ENCODE measurements at places on chromosomes 1 and 21.

- no peak overlapping the region for H3K4me3 ChIP-seq
- no peak overlapping the region for H3K27ac ChIP-seq
- no peaks in the 10 kb centered on the region for H3K27me3 ChIP-seq
Measured at GRCh38 chr1:92409946-92410549, 76.7 kb downstream of the GFI1 start.

DNA sequence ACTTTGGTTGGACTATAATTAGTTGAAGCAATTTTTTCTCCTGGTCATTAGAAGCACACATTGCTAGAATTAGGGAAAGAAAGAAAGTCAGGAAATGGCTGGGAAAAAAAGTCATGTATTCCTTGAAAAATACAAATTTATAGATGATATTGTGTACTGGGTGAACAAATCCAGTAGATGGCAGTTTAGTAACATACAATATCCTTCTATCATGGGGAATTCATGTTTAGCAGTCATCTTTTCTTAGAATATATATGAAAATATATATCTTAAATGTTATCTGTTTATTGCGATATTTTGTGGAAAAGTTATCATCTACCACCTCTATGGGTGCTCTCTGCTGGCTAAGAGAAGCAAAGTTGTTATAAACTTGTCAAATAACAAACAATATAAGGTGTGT, 13.1 kb upstream of the ZRANB2 start:
- no peak overlapping the region for H3K27ac ChIP-seq
- no peak overlapping the region for H3K4me3 ChIP-seq
- DNase-seq, result no peak
- no peaks in the 10 kb centered on the region for H3K4me1 ChIP-seq

GRCh38 chr1:160520582-160520981, 2.5 kb downstream of the SLAMF6 start:
- no peaks in the 10 kb centered on the region for H3K4me1 ChIP-seq
- no peak overlapping the region for H3K27ac ChIP-seq
- no peak overlapping the region for H3K4me3 ChIP-seq
- no peaks in the 10 kb centered on the region for H3K27me3 ChIP-seq
- H3K36me3 ChIP-seq, result no peaks in the 10 kb centered on the region
- DNase-seq, result no peak

DNA sequence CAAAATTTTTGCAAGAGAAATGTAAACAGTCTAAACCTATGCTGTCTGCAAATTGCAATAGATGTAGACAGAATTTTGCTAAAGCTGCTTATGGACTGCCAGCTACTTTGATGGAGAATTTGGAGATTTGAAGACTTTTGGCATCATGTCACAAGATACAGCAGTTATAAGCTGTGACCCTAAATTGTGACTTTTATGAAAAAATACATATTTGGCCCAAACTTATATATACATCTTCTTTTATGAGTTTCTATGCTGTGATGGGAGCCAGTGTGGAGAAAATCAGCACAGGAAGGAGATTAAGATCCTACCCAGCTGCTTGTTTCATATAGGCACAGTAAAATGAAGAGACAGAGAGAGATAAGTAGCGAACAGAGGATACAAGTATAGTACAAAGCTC, 1595.4 kb downstream of the PLA2G4A start:
- H3K27me3 ChIP-seq, result no peaks in the 10 kb centered on the region
- no peak overlapping the region for H3K4me3 ChIP-seq
- H3K36me3 ChIP-seq, result no peaks in the 10 kb centered on the region
- no peaks in the 10 kb centered on the region for H3K4me1 ChIP-seq
- DNase-seq, result no peak
- no peak overlapping the region for H3K27ac ChIP-seq

DNA sequence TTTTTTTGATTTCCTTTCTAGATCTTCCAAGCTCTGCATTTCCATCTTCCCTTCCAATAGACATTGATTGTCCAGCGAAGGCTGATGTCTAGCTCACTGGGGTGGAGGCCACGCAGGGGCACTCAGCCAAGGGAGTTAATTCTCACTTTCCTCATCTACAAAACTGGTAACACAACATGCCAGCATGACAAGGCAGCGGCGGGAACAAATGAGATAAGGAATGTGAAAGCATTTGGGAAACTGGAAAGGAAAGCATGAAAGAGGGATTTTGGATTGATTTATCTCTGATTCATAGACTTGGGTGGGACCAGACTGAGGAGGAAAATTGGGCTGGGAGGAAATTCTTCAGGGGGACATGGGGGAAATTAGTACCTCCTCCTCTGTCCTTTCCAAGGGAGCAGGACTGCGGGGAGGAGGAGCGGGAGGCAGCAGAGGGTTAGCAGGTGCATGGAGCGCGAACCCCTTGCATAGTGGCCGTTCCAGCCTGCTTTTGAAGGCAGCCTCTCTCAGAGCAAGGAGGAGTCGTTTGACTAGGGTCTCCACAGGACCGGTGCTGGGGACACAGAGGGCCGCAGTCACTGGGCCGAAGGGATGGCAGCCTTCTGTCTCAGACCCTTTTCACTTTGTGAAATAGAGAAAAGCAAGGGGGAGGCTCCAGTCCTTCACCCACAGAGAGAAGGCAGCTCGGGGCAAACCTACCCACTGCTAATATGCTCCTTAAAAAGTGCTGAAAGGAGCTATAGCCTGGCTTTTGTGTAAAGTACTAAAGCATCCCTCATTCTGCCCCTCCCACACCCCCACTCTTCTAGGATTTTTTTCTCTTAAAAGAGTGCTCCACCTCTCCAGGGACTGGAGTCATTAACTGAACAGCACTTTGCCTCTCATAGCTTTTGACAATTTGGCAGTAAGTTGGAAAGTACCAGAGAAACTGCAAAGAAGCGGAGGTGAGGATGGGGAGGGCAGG, 89.2 kb downstream of the PLXNA2 start:
- H3K27ac ChIP-seq, result peak overlapping the region; percentile 33
- H3K4me3 ChIP-seq, result no peak overlapping the region
- peaks cover 60% of the 10 kb centered on the region for H3K4me1 ChIP-seq
- DNase-seq, result peak; percentile 71

GRCh38 chr1:217620814-217621213, 10.1 kb downstream of the GPATCH2 start:
- H3K4me1 ChIP-seq, result no peaks in the 10 kb centered on the region
- no peaks in the 10 kb centered on the region for H3K27me3 ChIP-seq
- no peak overlapping the region for H3K4me3 ChIP-seq
- no peak overlapping the region for H3K27ac ChIP-seq

DNA sequence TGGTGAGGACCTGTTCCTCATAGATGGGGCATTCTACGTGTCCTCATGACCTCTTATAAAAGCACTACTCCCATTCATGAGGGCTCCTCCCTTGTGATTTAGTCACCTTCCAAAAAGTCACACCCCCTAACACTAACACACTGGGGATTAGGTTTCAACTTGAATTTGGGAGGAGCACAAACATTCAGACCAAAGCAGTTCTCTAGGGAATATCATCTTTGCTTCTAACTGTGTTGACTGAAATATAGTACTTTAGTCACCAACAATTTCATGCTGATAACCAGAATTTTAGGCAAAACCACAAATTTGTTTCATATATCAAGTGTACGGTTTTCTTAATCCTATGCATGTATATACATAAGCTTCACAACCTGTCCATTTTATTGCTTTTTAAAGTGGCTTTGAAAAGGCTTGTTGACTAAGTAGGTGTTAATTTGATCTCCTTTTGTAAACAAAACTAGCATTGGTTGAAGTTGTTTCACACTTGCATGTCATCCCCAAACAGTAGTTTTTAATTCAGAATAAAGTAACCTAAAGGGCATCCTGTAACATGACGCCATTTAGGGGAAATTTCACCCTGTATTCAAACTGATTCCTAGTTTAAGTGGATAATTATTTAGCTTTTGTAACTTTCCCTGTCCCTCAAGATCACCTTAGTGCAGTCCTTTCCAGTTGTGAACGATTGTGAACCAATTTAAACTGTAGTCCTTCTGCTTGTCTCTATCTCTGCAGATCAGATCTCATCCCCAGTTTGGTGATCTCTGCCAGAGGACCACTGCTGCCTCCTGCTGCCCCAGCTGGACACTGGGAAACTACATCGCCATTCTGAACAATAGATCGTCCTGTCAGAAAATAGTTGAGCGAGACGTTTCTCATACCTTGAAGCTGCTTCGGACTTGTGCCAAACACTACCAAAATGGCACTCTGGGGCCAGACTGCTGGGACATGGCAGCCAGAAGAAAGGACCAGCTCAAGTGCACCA, 141.1 kb downstream of the TLR5 start:
- H3K4me1 ChIP-seq, result peaks cover 6% of the 10 kb centered on the region
- no peak overlapping the region for H3K4me3 ChIP-seq
- H3K36me3 ChIP-seq, result no peaks in the 10 kb centered on the region
- DNase-seq, result no peak
- H3K27ac ChIP-seq, result no peak overlapping the region
- no peaks in the 10 kb centered on the region for H3K27me3 ChIP-seq

GRCh38 chr1:93995837-93996536, 86.8 kb upstream of the GCLM start:
- DNase-seq, result peak; percentile 25
- no peaks in the 10 kb centered on the region for H3K36me3 ChIP-seq
- H3K4me1 ChIP-seq, result no peaks in the 10 kb centered on the region
- no peaks in the 10 kb centered on the region for H3K27me3 ChIP-seq
- no peak overlapping the region for H3K27ac ChIP-seq
- H3K4me3 ChIP-seq, result no peak overlapping the region

GRCh38 chr1:112247036-112247597, 148.9 kb upstream of the CTTNBP2NL start:
- peaks cover 14% of the 10 kb centered on the region for H3K4me1 ChIP-seq
- H3K4me3 ChIP-seq, result no peak overlapping the region
- H3K27ac ChIP-seq, result no peak overlapping the region
- DNase-seq, result no peak

GRCh38 chr1:17265162-17265561, 16.3 kb downstream of the PADI3 start:
- no peaks in the 10 kb centered on the region for H3K4me1 ChIP-seq
- no peak overlapping the region for H3K4me3 ChIP-seq

GRCh38 chr1:73472810-73473209, 725.2 kb downstream of the LRRIQ3 start:
- no peaks in the 10 kb centered on the region for H3K27me3 ChIP-seq
- no peaks in the 10 kb centered on the region for H3K36me3 ChIP-seq
- H3K4me1 ChIP-seq, result no peaks in the 10 kb centered on the region
- no peak overlapping the region for H3K4me3 ChIP-seq
- no peak overlapping the region for H3K27ac ChIP-seq
- no peak for DNase-seq

DNA sequence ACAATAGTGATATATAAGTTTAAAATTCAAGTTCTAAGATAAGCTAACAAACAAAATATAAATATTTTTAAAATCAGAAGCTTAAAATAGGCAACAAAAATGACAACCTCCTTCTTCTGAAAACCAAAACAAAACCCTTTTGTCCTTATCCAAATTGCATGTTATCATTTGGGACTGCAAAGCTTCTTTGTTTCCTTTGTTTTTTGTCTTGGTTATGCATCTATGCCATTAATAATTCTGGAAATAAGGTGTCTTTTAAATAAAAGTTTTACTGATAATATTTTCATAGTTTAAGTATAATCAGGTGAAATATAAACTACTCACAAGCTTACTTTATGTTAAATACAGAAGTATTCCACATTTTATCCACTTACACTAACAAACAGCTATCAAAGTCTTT, 20.5 kb downstream of the ADSS2 start:
- H3K4me1 ChIP-seq, result no peaks in the 10 kb centered on the region
- no peak overlapping the region for H3K4me3 ChIP-seq
- H3K36me3 ChIP-seq, result peaks cover 3% of the 10 kb centered on the region
- no peaks in the 10 kb centered on the region for H3K27me3 ChIP-seq
- H3K27ac ChIP-seq, result no peak overlapping the region

GRCh38 chr1:36024847-36025246, 59.0 kb upstream of the TEKT2 start:
- DNase-seq, result no peak
- H3K4me1 ChIP-seq, result peaks cover 10% of the 10 kb centered on the region
- no peak overlapping the region for H3K27ac ChIP-seq
- H3K4me3 ChIP-seq, result no peak overlapping the region

GRCh38 chr1:2481885-2482284, 5.8 kb downstream of the PLCH2 start:
- H3K4me3 ChIP-seq, result no peak overlapping the region
- H3K4me1 ChIP-seq, result no peaks in the 10 kb centered on the region
- H3K36me3 ChIP-seq, result no peaks in the 10 kb centered on the region
- no peak overlapping the region for H3K27ac ChIP-seq
- no peaks in the 10 kb centered on the region for H3K27me3 ChIP-seq
- no peak for DNase-seq

GRCh38 chr21:42223826-42224575, 5.1 kb downstream of the ABCG1 start:
- peaks cover 16% of the 10 kb centered on the region for H3K4me1 ChIP-seq
- no peaks in the 10 kb centered on the region for H3K36me3 ChIP-seq
- no peaks in the 10 kb centered on the region for H3K27me3 ChIP-seq

DNA sequence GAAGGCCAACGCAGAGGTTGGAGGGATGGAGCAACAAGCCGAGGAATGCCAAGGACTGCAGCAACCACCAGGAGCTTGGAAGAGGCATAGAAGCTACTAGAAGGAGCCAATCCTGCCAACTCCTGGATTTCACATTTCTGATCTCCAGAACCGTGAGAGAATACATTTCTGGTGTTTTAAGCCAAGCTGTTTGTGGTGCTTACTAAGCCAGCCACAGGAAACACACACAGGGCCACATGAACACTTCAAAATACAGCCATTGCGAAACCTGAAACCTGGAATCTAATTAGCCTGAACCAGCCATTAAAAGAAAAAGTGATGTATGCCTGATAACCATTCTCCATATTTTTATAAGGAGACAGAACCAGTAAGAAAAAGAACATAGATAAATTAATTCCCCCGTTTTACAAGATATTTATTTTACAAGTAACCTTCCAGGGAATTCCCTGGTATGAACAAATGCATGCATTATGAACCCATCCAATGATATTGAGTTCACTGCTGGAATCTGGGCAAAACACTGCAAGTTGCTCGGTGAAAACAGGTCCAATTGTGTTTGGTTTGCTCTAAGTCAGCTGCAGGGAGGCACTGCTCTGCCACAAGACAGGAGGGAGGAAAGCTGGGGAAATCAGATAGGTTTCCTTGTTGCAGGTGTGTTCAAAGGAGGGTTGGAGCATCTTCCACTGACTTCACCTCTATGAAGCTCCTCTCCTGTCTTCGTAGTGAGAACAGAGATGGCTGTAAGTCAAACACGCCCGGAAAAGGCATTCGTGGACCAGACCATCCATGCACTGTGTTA, 70.2 kb downstream of the ETS2 start:
- no peak overlapping the region for H3K4me3 ChIP-seq
- no peak for DNase-seq
- H3K27me3 ChIP-seq, result no peaks in the 10 kb centered on the region

Measured in body of pancreas (tissue), 4 donors.